ENCODE measurements at places on chromosomes 16 and 17.

- DNase-seq, result no peak
These were observed 71.2 kb upstream of the GRIN2A start for GRCh38 chr16:10253409-10253808.

GRCh38 chr16:8519643-8520042 lies 70.7 kb downstream of the TMEM114 start:
- DNase-seq, result no peak

DNA sequence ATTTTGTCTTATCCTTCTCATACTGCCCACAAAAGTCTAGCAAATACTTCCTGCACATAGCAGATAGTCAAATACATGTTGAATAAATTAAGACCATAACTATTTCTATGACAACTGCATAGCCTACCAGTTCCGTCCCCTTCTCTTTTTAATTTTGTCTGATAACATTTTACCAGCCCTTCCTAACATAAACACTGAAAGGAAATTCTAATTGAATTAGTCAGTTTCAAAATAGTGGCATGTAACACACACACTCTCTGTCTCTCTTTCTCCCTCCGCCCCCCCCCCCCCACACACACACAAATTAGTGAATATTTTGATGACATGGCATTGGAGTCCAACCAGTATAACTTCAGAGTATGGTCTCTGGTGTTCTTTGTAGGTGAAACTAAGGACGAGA lies 41.8 kb downstream of the TNRC6C start:
- no peak for DNase-seq

- DNase-seq, result no peak
These were observed 10.9 kb downstream of the ADGRG1 start for GRCh38 chr16:57639172-57639887.

- no peak for DNase-seq
These were observed 152.0 kb upstream of the HS3ST3A1 start for GRCh38 chr17:13753771-13754170.

DNA sequence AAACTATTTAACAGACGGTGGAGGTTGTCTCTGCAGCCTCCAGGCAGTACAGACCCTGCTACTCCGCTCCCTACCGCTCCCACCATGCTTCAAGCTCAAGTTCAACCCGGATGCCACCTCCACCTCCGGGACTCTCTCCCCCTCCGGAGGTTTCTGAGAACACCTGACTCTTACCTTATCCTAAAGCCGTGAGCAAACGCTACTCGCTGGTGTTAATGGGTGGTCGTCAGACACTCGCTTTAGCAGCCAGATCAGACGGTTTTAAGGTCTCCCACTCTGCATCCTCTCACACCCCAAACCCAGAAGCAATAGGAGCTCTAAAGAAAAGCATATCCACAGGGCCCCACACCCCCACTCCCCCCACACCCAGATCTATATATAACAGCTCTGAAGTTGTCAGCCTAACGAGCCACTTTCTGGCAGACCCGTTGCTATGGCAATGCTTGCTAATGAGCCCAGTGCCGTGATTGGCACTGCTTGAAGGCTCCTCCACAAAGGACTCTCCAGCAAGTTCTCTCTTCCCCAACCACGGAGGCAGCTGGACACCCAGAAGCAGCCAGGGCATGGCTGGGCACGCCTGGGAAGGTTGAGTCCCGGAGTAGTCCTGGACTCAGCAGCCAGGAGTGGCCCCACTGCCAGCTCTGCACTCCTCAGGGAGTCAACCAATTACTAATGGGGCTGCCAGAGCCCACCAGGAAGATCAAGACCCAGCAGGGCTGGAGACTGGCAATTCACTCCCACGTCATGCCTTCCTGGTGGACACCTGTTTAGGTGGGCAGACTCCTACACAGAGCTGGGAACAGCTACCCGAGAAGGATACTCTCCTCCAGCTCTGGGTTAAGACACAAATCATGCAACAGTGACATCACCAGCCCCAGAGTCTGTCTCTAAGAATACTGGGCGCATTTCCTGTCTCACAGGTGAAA lies 121.2 kb upstream of the RCVRN start:
- DNase-seq, result no peak

GRCh38 chr17:34377078-34377823 lies 14.2 kb upstream of the CCL1 start:
- no peak for DNase-seq

GRCh38 chr16:74249254-74249653 lies 47.4 kb upstream of the PSMD7 start:
- no peak for DNase-seq

GRCh38 chr17:32564325-32564724 lies 77.5 kb downstream of the CDK5R1 start:
- no peak for DNase-seq

DNA sequence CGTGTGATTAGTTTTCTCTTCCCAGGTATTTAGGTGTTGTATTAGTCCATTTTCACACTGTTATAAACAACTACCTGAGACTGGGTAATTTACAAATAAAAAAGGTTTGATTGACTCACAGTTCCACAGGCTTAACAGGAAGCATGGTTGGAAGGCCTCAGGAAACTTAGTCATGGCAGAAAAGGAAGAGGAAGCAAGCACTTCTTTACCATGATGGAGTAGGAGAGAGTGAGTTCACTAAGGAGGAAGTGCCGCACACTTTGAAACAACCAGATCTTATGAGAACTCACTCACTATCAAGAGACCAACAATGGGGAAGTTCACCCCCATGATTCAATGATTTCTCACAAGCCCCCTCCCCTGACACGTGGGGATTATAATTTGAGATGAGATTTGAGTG lies 1343.7 kb upstream of the GOT2 start:
- DNase-seq, result no peak

DNA sequence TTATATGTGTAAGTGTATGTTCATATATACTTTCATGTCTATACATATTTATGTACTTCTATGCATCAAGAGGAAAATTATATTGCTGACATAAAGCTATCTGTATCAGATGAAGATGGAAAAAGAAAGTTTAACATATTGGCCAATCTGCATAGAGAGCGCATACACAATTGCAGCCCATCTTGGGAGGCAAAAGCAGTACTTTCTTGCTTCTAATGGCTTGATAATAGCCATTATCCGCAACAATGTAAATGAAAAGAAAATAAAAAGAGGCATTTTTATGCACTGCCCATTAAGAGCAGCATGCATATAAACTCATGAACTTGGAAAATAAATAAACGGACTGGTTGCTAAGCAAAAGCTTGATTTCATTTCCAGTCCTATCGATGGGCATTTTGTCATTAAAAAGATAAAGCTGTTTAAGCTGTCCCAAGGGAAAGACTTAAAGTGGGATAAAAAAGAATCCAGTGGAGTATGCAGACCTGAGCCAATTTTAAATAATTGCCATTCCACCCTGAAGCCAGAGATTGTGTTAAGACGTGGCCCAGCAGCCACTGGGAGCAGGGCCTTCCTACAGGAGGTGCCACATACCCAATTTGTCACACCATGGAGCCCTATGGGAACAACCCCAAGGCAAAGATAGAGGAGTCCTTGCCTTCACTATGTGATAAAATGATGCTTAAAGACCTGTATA lies 183.6 kb upstream of the CDH11 start:
- no peak for DNase-seq

GRCh38 chr17:1227917-1228780 lies 42.1 kb upstream of the BHLHA9 start:
- no peak for DNase-seq

DNA sequence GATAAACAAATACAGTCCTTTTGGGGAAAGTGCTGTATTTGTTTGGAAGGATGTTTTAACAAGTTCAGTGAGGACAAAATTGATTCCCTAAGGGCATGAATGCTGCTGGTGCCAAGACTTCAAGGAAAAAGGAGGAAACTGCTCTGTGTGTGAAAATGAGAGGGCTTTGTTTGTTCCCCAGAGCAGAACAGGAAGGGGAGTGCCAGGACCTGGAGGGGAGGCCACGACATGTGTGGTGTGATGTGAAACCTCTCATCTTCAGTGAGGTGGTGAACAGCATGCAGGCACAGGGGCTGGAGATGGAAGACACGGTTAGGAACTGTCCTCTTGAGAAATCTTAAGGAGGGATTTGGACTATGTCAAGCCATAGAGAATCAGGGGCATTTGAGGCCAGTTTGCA lies 46.6 kb upstream of the GRIN2A start:
- DNase-seq, result no peak

DNA sequence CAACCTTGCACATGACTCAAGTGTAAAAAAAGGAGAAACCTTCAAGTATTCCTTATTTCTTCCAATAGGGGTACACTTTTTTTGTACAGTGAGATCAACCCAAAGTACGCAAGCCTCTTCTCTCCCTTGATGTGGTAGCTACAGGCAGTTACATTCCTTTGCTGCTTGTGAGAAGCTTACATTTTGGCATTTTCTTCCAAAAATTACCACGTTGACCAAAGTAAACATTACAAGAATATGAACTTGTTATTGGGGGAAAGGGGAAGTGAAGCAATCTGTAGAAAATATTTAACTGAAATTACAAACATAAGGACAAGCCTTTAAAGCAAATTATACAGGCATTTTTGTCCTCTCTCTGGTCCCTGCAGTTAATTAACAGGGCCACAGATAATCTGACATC lies 97.0 kb upstream of the TOB1 start:
- no peak for DNase-seq

All from activated T-helper 2 cell treated with anti-CD3 and anti-CD28 coated beads, Interferon-gamma antibody, Interleukin-2, Interleukin-4, amounts not matched to agents 10 μg/mL and 5 μg/mL and 100 μg/mL, durations not matched to agents 14 hours and 24 hours and 36 hours (primary cell).